ENCODE measurements at places on chromosomes 6 and 20.
A peak's percentile ranks its signal among the peaks of the same experiment; 100 is the strongest.

GRCh38 chr6:13943943-13944342 is 19.2 kb downstream of the RNF182 start:
- no peak for DNase-seq

DNA sequence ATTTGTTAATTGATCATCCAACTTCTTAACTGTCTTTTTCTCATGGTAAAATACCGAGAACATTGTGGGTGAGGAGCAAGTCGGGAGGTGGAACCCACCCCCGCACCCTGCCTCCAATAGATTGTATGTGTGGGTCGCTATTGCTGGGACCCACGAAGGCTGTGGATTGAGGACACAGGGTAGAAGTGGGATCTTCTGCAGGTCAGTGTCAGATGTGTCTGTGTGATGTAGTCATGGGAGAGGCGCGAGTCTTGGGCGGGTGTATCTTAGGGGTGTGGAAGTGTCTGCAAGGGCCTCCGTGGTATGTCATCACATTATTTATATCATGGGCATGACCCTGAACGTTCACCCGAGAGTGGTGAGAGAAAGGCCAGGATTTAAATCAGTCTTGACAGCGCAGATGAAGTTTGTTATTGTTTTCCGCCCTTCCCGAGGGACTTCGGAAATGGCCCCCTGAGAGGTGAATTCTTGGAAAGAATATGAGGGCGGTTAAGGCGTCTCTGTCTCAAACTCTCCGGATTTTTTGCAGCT is 472 bp upstream of the PAQR8 start:
- no peak for DNase-seq

- no peak for DNase-seq
These were observed 47.4 kb upstream of the DDR1 start for GRCh38 chr6:30836957-30837356.

- no peak for DNase-seq
These were observed 76.8 kb downstream of the CNKSR3 start for GRCh38 chr6:154433477-154434241.

- no peak for DNase-seq
These were observed 28.4 kb upstream of the SDHAF4 start for GRCh38 chr6:70538376-70538775.

DNA sequence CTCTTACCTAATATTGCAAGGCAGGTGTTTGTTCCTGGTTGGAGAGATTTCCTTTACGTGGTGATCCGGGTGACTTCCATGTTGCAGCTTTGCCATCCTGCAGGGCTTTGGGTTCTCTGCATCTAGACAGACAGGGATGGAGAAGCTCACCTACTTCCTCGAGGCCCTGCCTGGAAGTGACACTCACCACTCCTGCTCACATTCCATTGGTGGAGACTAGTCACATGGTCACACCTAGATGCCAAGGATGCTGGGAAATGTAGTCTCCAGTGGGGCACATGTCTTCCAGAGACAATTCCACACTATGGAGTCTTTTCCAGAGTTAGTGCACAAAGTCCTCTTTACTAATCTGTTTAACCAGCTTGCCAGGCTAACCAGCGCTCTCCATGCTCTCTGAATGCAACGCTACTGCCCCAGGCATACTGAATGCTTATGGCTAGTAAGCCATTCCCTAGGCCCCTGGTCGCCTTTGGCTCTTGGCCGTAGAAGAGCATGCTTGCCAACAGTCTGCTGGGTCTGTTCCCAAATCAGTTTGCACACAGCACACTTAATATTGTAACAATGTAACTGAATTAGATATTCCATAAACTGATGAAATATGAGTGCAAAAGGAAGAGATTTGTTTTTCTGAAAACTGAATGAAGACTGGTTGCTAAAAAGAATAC is 6.7 kb upstream of the KCNK15 start:
- DNase-seq: peak; percentile 58

DNA sequence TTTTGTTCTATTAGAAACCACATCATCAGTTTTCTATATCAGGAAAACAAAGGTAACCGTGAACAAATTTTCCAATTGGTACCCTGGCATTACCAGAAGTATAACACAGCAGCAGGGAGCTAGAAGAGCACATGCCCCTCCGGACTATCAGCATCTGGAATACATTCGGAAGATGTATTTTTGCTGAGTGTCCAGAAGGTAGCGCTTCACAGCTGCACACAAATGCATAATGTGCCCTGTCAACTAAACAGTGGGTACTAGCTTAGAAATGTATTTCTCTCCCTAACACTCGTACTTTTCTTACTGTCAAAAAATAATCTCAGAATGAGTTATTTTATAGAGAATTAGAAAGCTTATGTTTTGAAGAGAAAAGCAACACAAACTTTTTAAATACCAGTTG is 77.6 kb downstream of the HUS1B start:
- no peak for DNase-seq

DNA sequence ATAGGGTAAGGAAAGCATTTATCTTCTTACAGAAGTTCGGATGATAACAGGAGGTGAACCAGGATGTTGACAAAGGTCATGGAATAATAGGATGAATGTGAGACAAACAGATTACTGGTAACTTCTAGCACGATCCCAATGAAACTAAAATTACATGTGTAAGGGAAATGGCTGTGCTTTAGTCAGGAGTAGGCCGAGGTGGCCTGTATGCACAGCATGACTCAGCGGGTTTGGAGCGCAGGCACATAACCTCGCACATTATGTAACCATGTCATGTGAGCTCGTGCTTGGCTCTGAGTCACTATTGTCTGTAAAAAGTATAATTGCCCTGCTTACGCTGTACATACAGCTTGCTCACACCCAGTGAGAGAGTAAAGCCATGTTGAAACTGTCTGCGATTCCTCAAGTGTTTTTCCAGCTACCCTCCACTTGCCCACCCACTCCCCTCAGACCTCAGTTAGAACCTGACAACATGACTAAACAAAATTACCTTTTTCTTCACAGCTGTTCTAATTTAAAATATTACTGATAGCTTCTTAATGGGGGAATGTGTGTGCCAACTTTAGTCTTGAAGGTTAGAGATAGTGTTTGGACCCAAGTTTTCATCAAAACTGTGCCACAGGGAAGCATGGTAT is 8.2 kb downstream of the CYB5R4 start:
- DNase-seq: no peak

- no peak for DNase-seq
These were observed 346.7 kb downstream of the CDH26 start for GRCh38 chr20:60304931-60305330.

GRCh38 chr6:90383196-90383822 is 86.7 kb upstream of the BACH2 start:
- no peak for DNase-seq

GRCh38 chr20:440148-440547 is 22.2 kb downstream of the TBC1D20 start:
- no peak for DNase-seq

GRCh38 chr6:44315516-44315915 is 2.4 kb upstream of the AARS2 start:
- no peak for DNase-seq

- DNase-seq: no peak
These were observed 16.1 kb downstream of the SMOC2 start for GRCh38 chr6:168456907-168457652.

DNA sequence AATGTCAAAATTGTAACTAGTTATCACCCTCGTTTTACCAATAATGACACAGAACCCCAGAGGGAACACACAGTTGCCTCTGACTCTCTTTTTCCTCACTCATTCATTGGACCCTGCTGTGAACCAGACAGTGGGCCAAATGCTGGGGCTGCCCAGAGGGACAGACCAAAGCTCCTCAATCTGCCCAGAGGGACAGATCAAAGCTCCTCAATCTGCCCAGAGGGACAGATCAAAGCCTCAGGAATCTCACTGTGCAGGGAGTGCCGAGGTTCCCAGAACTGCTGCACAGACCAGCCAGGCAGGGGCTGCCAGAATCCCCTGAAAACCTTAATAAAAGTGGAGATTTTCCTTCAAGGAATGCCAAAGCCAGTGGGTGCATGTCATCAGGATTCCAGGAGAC is 179.1 kb downstream of the SOD2 start:
- DNase-seq: no peak

DNA sequence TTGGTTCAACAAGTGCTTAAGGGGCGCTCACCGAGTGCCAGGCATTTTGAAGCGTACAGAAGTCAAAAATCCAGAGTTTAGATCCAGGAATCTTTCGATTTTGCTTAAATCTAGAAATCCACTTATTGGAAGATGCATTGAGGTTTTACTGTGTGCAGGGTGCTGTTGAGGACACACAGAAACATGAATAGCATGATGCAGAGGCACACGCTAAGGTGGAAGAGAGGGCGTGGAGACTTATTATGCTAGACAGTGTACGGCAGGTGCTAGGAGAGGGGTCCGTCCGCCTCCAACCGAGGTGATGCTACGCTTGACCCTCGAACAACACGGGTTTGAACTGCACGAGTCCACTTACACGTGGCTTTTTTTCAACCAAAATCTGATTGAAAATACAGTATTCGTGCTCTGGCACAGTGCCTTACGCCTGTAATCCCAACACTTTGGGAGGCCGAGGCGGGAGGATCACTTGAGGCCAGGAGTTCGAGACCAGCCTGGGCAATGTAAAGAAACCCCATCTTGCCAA is 1.0 kb upstream of the KIF13A start:
- no peak for DNase-seq

DNA sequence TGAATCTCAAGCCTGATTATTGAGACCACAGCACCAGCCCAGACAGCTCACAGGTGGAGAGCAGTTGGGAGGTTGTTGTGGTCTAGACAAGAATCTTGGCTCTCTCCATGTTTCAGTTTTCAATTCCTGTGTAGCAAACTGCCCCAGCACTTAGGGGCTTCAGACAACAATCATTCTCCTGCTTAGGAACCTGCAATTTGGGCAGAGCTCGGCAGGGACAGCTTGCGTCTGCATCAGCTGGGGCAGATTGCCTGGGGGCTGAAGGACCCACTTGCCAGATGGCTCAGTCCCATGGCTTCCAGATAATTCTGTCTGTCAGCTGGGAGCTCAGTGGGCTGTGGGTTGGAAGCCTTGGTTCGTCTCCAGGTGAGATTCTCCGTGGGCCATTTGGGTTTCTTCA is 6.9 kb downstream of the TGM6 start:
- DNase-seq: no peak

- DNase-seq: no peak
These were observed 34.9 kb downstream of the DYNLT1 start for GRCh38 chr6:158609455-158610155.

DNA sequence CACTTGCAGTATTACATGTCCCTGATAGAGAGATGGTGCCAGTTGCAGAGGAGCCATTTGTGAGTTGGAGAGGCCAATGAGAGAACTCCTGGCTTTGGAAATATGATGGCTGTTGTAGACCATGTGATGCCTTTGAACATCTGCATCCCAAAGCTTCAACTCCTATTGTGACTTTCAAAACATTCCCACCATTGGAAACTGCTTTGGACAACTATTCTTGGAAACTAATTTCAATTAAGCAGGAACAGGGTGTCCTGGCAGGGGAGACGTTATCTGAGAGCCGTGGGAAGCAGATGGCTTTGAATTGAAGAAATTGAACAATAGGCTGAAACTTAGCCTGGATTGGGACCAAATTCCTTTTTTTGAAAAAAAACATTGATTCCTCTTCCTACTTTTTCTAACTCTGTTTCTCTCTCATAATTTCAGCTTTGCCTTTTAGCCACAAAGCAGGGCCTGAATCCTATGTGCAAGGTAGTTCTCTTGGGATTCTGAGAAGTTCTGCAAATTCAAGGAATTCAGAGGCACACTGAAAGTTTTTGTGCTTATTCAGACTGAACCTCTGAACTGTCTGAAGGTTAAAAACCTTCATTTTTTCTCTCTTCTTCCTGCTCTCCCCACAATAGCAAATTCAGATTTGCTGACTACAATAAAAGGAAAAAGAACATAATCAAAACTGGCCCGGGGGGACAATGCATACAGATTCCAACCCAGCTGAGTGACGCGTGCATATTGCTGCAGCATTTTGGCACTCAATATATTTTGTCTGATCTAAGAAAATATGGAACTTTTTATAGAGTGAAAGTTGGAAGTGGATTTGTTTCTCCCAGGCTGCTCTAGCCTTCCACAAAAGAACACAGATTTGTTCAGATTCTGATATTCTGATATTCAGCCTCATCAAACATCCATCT is 720.4 kb upstream of the CHD6 start:
- DNase-seq: no peak
